ENCODE measurements at places on chromosomes 3 and 15.

DNA sequence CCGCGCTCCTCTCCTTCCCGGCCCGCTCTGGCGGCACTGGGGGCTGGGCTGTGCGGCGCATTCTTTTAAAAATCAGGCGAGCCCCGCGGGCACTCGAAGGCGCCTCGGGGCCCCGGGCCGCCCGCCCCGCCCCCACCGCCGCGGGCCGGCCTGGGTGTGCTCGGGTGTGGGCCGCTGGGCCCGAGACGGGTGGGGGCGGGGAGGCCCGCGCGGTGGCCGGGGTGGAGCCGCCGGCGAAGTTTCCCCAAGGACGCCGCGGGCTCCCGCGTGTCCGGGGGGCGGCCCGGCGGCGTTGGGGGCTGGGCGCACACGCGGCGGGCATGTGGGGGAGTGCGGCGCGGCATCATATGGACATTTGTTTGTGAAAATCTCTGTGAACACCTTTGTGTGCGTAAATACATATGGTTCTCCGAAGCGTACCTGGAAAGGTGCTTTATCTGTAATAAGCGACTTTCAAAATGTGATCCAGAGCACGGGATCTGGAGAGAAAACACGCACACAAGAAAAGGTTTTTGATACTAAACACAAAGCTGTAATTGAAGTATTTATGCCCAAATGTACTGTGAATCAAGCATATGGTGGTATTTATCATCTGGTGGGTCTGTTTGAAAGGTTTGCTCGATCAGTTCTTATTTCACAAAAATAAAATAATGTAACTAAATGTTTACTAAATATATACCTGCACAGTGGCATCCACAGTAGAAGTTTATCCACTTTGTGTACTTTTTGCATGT is 612 bp upstream of the TBL1XR1 start:
- DNase-seq = peak; percentile 92

DNA sequence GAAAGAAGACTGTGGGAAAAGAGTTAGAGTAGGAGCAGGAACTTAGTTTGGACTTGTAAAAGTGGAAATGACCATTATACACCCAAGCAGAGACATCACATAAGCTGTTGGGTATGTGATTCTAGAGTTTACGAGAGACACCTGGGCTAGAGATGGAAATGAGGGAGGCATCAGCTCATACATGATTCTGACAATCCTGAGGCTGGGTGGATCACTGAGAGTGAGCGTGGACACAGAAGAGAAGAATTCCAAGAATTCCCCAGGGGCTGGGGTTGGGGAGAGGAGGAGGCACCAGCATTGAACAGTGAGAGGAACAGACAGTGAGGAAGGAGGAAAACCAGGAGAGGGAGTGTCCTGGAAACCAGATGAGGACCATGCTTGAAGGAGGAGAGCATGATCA is 113.5 kb downstream of the KCNAB1 start:
- DNase-seq = no peak

- no peak for DNase-seq
Observed at GRCh38 chr3:187292631-187293515, 1.3 kb upstream of the MASP1 start.

DNA sequence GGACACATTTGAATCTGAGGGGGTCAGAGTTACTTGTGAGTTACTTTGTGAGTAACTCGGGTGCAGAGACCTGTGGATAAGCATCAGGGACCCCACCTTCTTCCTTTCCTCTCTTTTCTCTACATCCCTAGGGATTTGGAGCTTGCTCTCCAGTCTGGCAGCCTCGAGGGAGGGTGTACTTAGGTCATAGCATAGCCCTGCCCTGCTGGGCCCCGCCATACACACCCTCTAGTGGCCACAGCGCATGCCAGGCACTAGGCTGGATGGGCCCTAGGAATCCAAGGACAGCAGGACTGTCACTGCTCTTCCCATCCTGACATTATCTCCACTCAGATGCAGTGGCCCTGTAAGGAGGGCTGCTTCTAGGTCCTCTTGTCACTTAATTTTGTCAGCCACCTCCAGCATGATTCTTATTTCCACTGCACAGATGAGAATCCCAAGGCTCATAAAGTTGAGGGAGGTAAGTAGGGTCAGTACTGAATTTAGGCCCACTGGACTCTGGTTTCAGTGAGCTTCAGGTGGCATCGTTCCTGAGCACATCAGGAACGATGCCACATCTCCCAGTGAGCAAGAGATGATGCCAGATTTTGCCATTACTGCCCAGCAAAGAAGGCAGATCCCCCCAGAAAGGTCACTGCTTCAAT is 3.6 kb upstream of the SMAD6 start:
- peak; percentile 89 for DNase-seq

DNA sequence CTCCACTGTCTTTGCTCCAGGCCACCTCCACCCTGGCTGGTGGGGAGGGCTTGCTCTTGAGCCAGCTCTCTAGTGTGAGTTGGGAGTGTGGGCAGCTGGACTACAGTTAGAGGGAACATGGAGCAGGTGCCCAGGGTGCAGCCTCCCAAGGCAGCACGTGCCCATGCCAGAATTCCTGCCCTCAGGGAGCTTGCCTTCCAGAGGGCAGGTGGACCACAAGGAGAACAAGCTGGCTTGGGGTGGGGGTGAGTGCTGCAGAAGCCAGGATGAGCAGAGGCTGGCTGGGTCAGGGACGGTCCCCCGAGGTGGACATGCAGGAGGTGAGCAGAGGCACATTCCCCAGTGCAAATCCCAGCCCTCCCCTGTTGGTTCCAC is 89.5 kb downstream of the VGLL4 start:
- no peak for DNase-seq

- DNase-seq = no peak
Observed at GRCh38 chr3:71210257-71211007, 373.1 kb downstream of the FOXP1 start.

DNA sequence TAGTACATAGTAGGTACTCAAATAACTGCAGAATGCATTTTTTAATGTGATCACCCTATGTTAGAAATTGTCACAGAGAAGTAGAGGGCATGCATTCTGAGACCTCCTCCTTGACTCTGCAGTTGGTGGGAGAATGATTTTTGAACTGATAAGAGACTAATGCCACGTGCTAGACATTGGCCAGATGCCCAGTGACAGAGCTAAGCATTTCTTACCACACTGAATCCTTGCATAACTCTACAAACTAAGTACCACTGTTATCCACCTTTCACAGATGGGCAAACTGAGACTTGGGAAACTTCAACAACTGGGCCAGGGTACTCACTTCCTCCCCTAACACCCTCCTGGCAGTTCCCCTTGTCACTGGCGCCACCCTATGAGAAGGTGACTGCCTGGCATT is 33.5 kb upstream of the SPATA12 start:
- DNase-seq = no peak

- no peak for DNase-seq
Observed at GRCh38 chr3:56862352-56863062, 60.8 kb upstream of the ARHGEF3 start.

DNA sequence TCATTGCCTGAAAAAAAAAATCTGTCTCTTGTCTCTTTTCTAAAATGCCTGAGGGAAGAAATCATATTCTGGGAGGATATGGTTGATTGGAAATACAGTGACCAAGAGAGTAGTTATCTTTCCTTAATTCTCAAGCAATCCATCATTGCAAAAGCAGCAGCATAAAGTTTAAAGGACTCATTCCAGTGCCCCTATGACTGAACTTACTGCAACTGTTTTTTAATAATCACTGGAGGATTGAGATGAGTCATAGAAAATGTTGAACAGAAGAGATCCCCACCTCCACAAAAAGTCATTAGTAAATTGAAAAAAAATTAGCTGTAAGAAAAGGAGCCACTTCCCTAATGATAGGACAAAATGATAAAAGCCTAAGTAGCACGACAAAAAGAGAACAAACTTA is 121.5 kb downstream of the SLC9A9 start:
- DNase-seq = no peak

DNA sequence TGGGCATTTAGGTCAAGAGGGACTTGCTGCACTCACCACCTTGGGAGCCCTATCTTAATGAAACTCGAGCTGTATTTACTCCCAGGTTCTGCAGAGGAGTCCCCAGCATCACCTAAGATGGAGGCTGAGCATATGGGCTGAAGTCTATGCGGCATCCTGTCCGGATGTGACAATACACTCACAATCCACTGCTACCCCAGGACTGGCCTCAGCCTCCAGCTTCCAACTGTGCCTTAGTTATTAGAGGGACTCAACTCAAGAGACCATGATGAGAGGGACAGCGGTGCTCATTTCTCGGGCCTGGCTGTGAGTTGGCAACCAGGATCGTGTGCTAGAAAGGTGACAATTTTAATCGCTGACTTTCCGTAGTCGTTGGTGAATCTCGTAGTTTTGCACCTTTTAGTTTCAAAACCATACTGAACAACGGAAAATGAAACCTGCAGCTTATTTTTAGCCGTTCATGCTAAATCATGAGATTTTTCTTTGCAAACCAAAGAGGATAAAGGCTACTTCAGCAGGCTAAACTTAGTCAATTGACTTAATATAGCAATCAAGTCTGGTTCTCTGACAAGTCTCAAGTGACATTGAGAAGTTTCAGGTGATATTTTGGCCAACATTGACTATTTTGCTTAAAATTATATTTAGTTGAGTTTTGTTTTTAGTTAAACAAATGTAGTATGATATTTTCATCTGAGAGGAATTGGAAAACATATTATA is 11.1 kb downstream of the ZBTB38 start:
- no peak for DNase-seq

DNA sequence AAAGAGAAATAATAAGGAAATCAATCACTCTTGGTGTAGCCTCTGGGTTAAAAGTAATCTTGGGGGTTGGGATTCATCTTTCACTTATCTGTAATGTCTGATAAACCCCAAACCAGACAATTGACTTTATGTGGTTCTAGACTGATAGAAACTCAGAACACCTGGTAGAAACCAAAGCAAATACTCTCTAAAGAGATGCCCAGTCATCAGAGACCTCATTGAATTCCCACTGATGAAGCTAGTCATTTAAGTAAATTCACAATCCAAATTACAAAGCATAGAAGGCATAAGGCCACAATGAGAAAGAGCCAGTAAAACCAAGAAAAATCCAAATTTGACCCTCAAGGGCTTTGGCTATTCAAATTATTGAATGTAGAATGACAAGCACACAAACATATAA is 250.6 kb downstream of the MBNL1 start:
- DNase-seq = no peak

DNA sequence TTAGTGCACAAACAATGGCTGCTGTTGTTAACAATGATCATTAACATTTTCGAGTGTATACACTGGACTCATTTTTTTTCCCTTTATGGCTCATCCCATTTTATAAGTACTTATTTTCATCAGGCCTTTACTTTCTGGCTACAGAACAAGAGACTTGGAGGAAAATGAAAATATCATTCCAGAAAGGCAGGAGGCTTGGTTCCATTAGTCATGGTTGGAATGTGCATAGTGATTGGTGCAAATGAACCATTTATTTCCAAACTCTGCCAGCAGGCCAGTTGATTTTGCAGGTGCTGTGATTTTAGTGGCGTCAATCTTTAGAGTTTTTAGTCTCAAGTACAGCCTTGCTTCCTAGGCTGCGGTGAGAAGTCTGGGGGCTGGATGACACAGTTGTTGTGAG is 151.8 kb downstream of the ITPR1 start:
- DNase-seq = no peak

DNA sequence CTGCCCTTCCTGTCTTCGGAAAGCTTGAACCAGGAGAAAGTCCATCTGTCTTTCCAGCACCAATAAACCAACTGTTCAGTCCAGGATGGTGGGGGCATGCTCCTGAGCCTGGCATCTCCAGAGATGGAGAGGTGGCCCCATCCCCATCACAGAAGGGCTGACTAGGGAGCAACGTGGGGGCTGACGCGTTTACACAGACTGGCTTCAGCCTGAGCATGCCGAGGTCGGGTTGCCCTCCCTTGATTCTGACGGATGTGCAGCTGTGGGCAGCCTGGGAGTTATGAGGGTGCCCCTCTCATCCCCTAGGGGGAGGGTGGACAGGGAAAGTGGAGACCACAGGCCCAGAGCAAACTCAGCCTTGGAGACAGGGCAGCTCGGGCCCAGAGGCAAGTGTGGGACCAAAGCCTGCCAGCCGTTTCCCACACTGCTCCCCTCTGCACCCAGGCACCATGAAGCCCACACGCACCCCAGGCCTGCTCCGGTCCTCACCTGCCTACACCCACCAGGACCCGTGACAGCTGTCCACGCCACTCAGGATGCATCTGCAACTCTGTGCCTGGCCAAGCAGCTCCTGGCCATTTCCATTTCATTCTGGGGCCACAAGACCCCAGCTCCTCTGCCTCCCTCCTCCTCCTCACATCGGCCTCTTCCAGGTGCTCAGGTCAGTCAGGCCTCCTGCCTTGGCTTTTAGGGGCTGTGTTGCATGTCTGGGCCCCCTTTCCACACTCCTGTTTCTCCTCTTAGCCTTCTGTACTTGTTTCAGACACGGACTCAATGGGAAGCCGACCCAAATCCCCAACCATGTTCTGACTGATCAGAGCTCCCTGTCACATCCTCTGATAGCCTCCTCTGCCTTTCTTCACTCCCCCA is 48.2 kb upstream of the SLC41A3 start:
- DNase-seq = no peak

DNA sequence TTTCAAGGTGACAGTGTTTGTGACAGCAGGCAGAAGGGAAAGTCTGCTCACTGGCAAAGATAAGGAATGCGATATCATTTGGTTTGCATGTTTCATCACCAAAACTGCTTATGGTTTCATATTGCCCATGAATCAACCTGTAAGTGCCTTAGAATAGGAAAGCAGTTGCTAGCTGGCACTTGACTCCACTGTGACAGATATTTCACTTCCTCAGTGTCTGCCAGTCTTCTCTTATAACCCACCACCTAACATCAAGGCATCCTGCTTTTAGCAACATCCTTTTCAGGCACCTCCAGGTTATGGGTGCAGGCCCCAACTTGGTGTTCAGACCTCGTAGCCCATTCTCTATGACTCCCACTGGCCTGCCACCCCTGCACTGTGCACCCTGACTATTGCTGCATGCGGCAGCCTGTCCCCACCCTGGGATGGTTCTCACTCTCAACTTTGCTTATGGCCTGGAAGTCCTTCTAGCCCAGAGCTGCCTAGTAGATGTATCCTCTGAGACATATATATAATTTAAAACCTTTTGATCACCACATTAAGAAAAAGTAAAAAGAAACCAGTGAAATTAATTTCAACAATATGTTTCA is 154.4 kb upstream of the RARB start:
- DNase-seq = no peak

GRCh38 chr3:18369551-18370185 is 55.5 kb downstream of the SATB1 start:
- peak; percentile 60 for DNase-seq

DNA sequence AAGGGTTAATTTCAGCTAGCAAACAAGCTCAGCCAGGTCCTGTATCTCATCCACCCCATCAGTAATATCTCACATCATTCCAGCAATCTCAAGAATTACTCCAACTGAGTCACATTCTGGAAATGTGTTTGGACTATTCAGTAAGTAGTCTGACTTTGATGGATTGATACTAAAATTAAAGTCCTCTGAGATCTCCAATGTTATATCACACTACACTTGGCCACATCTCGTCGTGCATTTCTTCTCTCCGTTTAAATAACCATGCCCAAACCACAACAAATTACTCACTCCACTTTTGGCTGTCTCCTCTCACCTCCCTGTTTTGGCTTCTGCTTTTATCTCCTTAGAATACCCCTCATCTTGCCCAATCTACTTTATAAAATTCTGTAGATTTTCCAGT is 292.2 kb downstream of the PYDC2 start:
- DNase-seq = no peak

GRCh38 chr3:106126067-106126845 is 257.4 kb upstream of the CBLB start:
- no peak for DNase-seq

GRCh38 chr15:70715840-70716485 is 47.4 kb downstream of the UACA start:
- no peak for DNase-seq

GRCh38 chr3:43863966-43864933 is 173.5 kb downstream of the ABHD5 start:
- no peak for DNase-seq

GRCh38 chr3:127112796-127113570 is 79.9 kb upstream of the PRR23E start:
- DNase-seq = no peak

Measured in NCI-H524 (cell line).